CD4-positive, alpha-beta T cell treated with Interleukin-21 for 1 hour (primary cell): ENCODE measurements at places on chromosomes 11 and 22.
A peak's percentile ranks its signal among the peaks of the same experiment; 100 is the strongest.

DNA sequence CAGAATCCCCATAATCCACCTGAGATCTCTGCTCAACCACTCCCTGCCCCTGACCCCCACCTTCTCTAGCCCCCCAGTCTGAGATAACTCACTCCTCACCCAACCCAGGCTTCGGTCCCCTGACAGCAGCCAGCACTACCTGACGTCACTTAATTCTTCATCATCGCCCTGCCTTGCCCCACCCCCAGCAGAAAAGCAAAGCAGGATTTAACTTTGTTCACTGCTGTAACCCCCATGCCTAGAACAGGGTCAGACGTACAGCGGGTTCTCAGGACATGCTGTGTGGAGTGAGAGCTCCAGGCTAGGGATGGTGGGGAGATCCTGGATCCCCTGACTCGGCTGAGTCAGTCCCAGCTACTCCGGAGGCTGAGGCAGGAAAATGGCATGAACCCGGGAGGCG, 45.8 kb downstream of the ELFN2 start:
- no peak for DNase-seq

DNA sequence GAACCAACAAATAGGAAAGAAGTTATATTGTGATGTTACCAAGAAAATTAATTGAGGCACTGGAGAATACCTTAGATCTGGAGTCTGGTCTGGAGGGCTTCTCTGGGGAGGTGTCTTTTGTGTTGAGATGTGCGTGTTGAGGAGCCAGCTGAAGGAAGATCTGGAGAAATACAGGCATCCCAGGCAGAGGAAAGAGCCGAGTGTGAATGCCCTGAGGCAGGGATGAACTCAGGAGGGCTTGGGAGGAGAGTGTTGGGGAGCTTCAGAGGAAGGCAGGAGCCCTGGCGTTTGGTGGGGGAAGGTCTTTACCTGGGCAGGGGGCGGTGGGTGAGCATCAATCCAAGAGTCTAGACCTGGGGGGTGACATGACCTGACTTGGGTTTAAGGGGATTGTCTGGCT, 13.1 kb downstream of the SYNGR1 start:
- DNase-seq: no peak

- no peak for DNase-seq
Observed at GRCh38 chr11:109695696-109696095, 273.7 kb downstream of the C11orf87 start.

- DNase-seq: peak; percentile 1
Observed at GRCh38 chr11:22163394-22163797, 29.5 kb upstream of the ANO5 start.

- no peak for DNase-seq
Observed at GRCh38 chr11:120061036-120061760, 76.7 kb downstream of the TRIM29 start.

- DNase-seq: no peak
Observed at GRCh38 chr11:1305063-1305495, 4.4 kb downstream of the TOLLIP start.

GRCh38 chr22:36197065-36197440, 4.6 kb downstream of the APOL4 start:
- no peak for DNase-seq

GRCh38 chr11:76293189-76293631, 86.9 kb upstream of the WNT11 start:
- no peak for DNase-seq
